Brain microvascular endothelial cell (primary cell): ENCODE measurements at places on chromosomes 1 and 21.

DNA sequence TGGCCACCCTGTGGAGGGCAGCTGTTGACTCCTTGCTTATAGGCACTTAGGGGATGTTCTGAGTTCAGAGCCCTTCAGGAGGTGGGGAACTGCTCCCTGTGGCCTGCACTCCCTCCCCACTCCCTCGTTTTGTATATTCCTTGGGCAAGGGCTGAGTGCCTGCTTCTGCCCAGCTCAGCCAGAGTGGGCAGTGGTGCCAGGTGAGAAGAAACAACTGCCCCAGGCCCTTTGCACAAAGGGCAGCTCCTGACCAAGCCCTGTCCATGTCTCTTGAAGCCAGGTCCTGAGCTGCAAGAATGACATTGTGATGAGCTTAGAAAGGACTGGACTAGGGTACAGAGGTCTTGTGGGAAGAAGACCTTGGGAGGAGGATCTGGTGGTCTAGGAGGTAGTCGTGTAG lies 2.2 kb downstream of the AGTRAP start:
- no peak for DNase-seq

- DNase-seq: no peak
These were observed 85.9 kb downstream of the KCNJ15 start for GRCh38 chr21:38342739-38343138.

DNA sequence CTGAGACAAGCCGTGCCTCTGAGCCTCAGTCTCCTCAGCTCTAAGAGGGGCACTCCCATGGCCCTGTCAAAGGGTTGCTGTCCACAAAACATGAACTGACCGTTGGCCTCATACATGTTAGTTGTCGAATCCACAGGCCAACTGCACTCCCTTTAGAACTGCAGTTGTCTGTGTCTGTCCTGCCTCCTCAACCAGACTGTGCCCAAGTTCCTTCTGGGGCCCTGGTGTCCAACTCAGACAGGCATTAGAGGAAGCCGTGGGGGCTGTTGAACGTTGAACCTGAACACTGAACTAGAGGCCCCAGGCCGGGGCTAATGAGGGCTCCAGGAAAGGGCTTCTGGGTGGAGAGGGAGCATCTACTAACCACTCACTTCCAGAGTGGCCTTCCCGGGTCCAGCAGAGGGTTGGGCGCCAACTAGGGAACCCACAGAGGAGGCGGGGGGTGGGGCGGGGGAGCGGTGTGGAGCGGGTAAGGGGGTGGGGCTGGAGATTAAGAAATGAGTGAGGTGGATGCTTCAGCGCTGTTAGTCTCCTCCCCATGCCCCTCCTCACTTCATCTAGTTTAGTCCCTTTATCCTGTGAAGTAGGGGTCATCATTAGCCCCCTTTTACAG lies at the start of gene RAB42:
Gene RAB42, plus strand, starts transcription at position 558 of the 613 bp plus-strand sequence. CDS start 247 bp downstream, outside the sequence.
- no peak for DNase-seq

DNA sequence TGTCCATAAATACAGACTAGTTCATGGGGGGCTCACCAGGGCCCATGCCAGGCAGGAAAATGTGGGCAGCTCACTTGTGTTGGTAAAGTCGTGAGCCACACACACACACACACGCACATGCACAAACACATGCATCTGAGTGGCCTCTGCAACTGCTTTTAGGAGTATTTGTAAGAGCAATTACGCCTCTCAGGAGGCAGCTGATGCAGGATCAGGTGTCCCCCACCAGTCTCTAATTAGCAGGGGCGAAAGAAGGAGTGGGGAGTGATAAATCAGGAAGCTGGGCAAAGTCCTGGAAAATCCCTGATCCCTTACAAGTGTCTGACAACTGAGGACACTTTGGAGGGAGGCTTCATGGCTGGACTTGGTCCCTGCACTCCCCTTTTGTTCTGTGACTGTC lies 5.7 kb upstream of the IVL start:
- DNase-seq: no peak

GRCh38 chr1:150887018-150887417 lies at the start of gene CTXND2:
Gene CTXND2 (plus strand): TSS chr1:150887136. CDS start chr1:150912315, 25,179 bp downstream.
- DNase-seq: peak; percentile 12
